ENCODE measurements at places on chromosomes 7 and 10.

GRCh38 chr7:143882020-143882603, 19.9 kb downstream of the TCAF1 start:
- no peak for DNase-seq

GRCh38 chr10:24249829-24250415, 41.0 kb downstream of the KIAA1217 start:
- DNase-seq = no peak

DNA sequence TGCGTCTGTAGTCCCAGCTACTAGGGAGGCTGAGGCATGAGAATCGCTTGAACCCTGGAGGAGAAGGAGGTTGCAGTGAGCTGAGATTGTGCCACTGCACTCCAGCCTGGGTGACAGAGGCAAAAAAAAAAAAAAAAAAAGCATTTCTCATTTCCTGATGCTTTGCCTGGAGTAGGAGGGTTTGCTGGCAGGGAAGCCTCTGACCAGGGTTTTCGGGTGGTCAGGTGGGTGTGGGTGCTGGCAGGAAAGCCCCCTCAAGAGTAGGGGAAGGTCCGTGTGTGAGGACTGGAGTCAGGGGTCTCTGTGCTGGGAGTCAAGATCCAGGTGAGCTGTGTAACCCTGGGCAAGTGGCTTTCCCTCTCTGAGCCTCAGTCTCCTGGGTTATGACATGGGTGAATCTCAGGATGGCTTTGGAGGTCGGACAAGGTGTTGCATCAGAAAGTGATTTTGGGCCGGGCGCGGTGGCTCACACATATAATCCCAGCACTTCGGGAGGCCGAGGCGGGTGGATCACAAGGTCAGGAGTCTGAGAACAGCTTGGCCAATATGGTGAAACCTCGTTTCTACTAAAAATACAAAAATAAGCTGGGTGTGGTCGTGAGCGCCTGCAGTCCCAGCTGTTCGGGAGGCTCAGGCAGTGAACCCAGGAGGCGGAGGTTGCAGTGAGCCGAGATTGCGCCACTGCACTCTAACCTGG, 3.2 kb downstream of the AMZ1 start:
- DNase-seq = no peak

GRCh38 chr7:2231992-2232765, 566 bp downstream of the MAD1L1 start:
- peak; percentile 52 for DNase-seq

DNA sequence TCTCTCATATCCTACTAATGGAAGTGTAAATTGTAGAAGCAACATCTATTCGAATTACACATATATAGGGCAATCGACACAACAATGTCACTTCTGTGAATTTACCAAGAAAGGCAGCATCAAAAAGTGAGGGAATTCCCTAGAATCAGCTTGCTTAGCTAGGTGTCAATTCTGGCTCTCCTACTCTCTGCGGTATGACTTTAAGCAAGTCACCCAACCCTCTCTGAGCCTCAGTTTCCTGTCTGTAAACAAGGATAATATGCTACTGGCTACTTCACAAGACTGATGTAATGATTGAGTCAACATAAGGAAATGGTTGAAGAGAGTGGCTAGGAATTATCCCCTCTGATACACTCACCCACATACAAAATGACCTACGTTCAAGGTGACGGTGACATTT, 19.4 kb downstream of the CCDC6 start:
- no peak for DNase-seq

DNA sequence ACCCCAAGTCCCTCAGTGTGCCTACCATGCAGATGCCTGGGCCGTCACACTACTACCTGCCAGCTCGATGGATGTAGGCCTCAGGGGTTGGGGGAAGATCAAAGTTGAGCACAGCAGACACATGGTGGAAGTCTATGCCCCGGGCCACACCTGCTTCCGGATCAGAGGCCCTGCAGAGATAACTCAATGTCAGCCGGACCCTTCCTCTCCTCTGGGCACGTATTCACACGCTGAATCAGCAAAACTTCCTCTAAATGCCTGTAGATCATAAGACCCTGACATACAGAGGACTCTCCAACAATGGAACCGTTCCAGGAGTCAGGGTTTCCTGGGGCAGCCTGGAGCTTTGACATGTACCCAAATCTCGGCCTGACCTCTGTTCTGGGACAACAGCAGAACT, 3.7 kb downstream of the DDX56 start:
- no peak for DNase-seq

Data from memory B cell (primary cell).